ENCODE measurements at places on chromosomes 13 and 19.

DNA sequence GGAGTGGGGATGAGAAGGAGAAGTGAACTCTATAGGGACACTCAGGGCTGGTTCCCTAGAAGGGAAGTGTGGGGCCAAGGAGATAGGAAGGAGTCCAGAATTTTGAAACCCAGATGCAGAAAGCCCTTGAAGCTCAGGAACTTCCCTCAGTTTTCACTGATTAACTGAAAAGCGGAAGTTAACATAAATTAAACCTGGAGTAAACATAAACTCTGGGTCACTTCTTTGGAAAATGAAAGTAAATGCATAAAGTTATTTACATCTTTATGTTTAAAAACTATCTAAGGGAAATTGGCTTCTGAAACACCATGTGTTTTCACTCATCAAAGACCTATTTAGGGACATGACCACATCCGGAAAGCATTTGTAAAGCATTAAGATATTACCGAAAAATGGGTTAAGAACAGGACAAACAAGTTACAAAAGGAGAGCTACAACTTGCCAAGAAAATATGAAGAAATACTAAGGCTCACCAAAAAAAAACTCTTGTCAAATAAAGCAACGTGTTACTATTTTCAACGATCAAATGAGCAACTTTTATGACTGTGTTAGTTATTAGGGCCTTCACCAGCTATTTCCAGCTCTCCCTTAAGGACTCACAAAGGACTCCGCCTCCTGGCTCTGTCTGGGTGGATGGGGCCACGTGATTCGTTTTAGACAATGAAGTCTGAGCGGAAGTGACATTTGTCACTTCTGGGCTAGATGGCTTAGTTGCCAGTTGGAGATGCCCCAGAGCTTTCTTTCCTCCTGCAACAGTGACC, 439.1 kb upstream of the ZNF507 start:
- DNase-seq: no peak

DNA sequence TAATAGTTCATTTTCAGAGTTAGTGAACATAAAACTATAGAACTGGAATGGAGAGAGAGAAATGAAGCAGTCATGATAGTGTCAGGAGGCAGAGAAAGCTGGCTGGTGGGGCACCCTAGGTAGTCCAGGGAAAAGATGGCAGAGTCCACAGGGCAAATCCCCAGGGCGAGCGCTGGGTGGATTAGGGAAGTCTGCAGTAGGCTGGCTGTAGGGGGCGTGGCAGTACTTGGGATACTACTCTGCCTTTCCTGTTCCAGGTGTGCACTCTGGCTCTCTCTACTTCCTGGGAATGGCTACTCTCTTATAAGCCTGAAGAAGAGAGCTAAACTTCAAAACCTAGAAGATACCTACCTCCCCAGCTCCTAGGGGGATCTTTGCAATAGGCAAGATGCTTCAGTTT, 232.9 kb upstream of the SLC10A2 start:
- no peak for DNase-seq

DNA sequence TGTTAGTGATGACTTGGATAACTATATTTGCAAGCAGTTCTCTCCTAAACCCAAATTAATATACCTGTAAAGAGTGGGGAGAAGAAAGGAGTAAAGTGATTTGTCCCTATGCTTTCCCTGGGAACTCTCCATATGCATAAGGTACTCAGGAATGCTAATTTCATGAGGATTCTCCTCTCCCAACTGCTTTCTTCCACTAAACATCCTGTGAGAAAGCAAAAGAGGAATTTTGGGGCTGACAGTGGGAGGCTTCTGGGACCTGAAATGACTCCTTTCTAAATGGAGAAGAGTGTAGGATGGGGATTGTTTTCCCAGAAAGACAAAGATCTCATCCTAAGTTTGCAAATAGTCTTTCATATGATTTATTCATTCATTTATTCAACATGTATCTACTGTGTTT, 250.5 kb downstream of the TDRD3 start:
- DNase-seq: no peak

GRCh38 chr13:23673354-23673753, 103.1 kb downstream of the TNFRSF19 start:
- no peak for DNase-seq

- DNase-seq: no peak
These were observed 151.9 kb downstream of the SHISA2 start for GRCh38 chr13:25899952-25900351.

Measured in cerebellar nuclear complex (tissue), 1 donor.